ENCODE measurements at places on chromosomes 3 and 15. TPM values are rescaled to one million over a fixed set of nuclear protein-coding genes. Genes with fewer than 3 reads are reported as not detected.

CTDSPL gene
- total RNA-seq, result 33.3 TPM

SATB1 gene
- 5.3 TPM for total RNA-seq

CPLX3 gene
- not detected for total RNA-seq

TMEM207 gene
- not detected for total RNA-seq

PARP9 gene
- total RNA-seq, result 8.6 TPM
